Mesothelial cell of epicardium (in vitro differentiated cells): ENCODE measurements at places on chromosomes 16 and 17.

DNA sequence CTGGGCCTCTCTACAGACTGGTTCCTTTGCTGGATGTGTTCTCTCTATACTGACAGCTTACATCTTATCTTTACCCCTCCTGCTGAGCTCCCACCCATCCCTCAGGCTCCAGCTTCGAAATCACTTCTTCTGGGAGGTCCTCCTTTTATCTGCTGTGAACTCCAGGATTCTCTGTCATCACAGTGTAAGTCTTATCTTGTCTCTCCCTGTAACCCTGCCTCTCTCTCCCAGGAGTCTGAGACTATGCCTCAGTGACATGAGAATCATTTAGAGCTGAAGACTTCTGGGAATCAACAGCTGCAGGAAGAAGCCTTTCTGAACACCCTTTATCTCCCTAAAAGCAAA is 148.1 kb upstream of the HS3ST3A1 start:
- DNase-seq = no peak

- DNase-seq = no peak
Measured at GRCh38 chr17:62998166-62998565, 32.1 kb downstream of the TANC2 start.

- DNase-seq = no peak
Measured at GRCh38 chr17:48970865-48971687, 2.7 kb upstream of the GIP start.

- no peak for DNase-seq
Measured at GRCh38 chr16:84650062-84650991, 2.0 kb downstream of the KLHL36 start.

- DNase-seq = no peak
Measured at GRCh38 chr16:65947951-65948350, 418.5 kb upstream of the CDH5 start.

- DNase-seq = no peak
Measured at GRCh38 chr16:60230666-60231065, 1496.5 kb upstream of the GOT2 start.

DNA sequence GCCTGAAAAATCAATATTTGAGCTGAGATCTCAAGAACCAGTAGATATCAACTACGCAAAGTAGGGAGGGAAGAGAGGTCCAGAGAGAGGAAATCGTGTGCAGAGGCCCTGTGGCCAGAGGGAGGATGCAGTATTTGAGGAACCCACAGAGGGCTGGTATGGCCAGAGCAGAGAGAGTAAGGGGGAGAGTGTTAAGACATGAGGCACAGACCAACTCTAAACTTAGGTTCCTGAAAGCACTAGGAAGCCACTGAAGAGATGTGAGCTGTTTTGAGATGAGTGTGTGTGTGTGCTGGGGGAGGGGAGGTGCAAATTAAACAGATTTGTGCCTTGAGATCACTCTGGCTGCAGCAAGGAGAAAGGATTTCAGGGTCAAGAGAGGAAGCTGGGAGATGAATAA is 10.9 kb downstream of the SLC13A2 start:
- no peak for DNase-seq

DNA sequence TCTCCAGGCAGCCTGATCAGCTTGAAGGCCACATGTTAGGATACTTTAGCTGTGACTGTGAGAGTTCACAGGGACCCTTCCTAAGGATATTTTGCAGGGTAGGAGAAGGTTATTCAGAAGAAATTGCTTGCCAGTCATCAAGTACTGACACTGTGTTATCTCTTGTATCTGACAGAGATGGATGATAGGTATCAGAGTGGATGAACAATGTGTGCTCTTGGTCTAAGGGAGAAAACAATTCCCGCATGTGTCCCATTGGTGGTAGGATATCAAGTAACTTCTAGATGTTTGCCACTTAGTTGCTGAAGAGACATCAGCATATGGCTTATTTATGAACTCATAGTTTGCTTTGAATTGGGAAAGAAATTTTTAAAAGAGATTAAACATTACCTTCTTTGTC is 219.3 kb downstream of the SPECC1 start:
- DNase-seq = no peak

- no peak for DNase-seq
Measured at GRCh38 chr17:79201119-79201518, 126.5 kb downstream of the ENGASE start.

DNA sequence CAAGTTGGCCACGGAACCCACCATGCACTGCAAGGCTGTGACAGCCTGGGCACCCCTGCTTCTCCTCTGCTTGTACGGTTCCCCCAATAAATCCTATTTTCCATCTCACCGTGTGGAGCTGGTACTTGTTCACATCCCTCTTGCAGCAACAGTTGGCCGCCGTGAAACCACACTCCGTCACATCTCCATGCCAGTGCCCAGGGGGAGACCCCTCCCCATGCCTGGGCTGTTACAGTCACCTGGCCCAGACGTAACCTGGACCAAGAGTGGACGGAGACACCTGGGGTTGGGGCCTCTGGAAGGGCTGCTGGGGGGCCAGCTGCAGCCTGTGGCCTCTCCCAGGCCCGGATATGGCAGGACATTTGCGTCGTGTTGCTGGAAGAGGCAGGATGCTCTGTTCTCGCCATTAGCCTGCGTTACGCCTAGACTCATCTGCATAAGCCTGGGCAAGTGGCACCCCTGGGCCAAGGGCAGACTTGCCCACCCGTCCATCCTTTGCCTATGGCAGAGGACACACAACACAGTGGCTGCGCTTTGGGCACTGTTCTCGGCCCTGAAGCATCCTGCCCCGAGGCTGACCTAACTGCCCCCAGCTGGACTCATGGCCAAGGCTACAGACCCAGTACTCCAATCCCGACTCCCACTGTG is 14.2 kb upstream of the KREMEN2 start:
- no peak for DNase-seq

GRCh38 chr16:24668481-24669061 is 60.9 kb upstream of the TNRC6A start:
- no peak for DNase-seq

GRCh38 chr17:4345581-4346252 is 20.8 kb downstream of the UBE2G1 start:
- no peak for DNase-seq

- DNase-seq = no peak
Measured at GRCh38 chr17:39196808-39197291, 619 bp downstream of the CACNB1 start.

- DNase-seq = no peak
Measured at GRCh38 chr17:64773836-64774761, 112.0 kb upstream of the SMURF2 start.

DNA sequence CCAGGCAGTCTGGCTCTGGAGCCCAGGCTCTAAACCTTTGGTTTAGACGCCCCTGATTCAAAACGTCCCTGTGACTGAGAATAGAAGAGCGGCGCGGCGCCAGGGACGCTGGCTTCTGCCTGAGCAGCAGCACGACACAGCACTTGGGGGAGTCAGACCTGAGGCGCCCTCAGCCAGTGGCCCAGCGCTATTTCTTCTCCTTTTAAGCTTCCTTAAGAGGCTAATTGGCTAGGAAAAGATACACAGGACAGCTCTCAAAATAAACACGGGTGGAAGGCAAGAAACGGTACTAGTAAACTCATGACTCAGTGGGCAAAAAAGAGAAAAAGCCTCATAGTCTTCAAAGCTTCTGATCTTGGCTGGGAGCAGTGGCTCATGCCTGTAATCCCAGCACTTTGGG is 34.9 kb downstream of the GTF3C1 start:
- no peak for DNase-seq

- no peak for DNase-seq
Measured at GRCh38 chr16:79909571-79909970, 309.0 kb upstream of the MAF start.

DNA sequence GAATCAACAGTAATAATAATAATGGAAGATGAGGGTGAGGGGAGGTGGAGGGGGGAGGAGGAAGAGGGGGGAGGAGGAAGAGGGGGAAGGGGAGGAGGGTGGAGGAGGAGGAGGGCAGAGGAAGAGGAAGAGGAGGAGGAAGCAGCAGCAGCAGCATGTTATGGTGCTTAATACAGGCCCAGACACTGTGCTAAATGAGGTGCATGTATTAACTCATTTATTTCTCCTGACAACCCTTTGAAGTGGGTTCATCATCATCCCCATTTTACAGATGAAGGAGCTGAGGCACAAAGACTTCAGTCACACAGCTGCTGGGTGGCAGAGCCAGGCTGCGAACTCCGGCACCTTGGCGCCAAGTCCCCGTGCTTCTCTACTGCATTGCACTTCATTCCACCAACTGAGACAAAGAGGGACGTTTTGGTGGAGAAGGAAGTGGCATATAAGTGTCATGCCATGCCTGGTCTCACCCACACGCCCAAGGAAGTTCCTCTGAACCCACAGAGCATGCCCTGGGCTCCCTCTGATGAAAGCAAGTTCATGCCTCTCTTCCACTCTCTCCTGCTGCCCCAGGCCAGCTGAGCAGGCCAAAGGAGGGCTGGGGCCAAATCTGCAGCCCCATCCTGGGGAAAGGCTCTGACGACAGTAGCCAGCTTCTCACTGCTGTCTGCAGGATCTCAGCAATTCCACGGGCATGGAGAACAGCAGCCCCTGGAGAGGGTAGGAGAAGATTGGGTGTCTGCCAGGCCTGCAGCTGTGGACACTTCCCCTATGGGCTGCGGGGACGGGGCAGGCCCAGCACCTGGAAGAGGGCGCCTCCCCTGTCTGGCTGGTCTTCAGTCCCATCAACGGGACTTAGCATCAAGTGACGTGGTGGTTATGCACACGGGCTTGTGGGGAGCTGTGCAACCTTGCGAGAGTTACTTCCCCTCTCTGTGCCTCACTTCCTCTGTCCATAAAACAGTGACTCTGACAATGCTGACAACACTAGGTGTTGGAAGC is 21.8 kb downstream of the XYLT1 start:
- no peak for DNase-seq

DNA sequence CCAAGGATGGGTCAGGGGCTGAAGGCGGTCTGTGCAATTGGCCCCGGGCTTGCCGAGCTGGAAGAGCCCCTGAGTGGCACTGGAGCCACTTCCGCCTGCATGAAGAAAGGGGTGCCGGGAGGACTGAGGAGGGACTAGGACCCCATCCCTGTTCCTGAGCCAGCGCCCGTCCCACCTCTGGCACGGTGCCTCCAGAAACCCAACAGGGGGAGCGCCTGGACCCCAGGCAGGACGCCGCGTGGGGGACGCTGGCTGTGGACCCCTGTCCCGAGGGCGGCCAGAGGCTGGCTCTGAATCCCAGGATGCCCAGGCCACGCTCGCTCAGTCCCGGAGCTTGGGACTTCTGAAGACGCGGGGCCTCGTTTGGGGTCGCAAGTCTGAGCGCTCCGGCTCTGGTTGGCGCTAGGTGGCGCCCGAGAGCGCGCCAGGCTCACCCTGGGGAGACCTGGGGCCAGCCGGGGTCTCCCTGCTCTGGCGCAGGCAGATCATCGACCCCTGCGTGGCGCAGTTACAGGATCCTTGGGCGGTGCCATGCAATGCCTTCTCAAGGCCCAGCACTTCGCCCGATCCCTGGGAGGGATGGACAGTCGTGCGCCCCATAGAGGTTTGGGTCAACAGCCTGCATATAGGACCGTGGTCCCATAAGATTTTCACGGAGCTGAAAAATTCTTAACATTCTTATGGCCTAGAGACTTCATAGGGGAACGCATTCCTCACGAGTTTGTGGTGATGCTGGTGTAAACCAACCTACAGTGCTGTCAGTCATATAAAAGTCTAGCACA is 58.5 kb upstream of the CREBBP start:
- DNase-seq = peak; percentile 75

DNA sequence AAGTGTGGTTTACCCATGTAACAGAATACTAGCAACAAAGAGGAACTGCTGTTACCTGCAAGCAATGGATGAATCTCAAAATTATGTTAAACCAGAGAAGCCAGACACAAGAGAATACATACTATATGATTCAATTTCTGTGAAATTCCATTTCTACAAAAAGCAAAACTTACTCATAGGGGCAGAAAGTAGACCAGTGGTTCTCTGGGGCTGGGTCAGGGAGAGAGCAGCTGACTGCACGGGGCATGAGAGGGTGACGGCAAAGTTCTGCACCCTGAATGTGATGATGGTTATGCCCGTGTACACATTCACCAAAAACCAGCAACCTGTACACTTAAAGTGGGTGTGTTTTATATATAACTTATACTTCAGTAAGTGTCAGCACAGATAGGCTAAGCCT is 3.1 kb downstream of the ZNF843 start:
- DNase-seq = no peak

DNA sequence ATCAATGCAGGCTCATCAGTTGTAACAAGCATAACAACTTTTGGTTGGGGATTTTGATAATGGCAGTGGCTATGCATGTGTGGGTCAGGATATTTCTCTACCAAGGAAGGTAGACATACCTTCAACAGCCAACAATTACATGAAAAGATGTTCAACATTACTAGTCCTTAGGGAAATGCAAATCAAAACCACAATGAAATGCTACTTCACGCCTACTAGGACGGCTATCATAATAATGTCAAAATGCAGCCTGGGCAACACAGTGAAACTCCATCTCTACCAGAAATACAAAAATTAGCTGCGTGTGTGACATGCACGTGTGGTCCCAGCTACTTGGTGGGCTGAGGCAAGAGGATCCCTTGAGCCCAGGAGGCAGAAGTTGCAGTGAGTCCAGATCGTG is 7.3 kb upstream of the SLC5A10 start:
- no peak for DNase-seq

- DNase-seq = no peak
Measured at GRCh38 chr17:9360677-9361081, 214.9 kb downstream of the STX8 start.

GRCh38 chr17:32722733-32723132 is 154.2 kb downstream of the MYO1D start:
- DNase-seq = no peak

DNA sequence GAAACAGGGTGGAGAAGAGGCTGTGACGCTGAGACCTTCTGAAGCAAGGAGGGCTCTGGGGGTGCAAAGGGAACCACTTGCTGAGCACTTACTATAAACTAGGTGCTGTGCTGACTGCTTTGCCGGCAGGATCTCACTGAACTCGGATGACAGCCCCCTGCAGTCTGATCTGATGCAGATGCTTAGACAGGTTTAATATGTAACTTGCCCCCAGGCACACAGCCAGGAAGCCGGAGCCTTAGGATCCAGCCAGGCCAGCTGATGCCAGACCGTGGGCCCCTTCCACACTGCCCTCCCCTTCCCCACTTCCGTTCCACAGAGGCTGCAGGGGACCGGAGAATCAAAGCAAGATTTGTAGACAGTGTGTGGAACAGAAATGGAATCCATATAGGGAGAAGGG is 23.1 kb downstream of the SPACA3 start:
- no peak for DNase-seq

- DNase-seq = no peak
Measured at GRCh38 chr16:86025706-86026105, 126.7 kb downstream of the IRF8 start.

GRCh38 chr17:65888649-65889048 is 303.3 kb downstream of the CEP112 start:
- no peak for DNase-seq

DNA sequence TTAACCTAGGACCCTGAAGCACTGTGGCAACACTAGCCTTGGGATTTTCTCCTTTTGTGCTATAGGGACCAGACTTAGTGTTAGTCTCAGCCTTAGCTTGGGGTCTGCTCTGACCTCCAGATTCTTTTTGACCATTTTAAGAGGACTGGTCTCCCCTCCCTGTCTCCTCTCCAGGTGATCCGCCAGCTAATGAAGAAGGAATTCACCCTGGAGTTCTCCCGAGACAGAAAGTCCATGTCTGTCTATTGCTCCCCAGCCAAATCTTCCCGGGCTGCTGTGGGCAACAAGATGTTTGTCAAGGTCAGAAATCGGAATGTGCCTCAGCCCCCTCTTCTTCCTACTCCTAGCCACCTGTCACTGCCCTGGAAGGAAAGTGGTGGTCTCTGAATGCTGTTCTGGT is 19.5 kb downstream of the ATP2A1 start:
- no peak for DNase-seq
